ENCODE measurements at places on chromosomes 12 and 14. TPM values are rescaled to one million over a fixed set of nuclear protein-coding genes. Genes with fewer than 3 reads are reported as not detected.

GRCh38 chr12:29208060-29208459, 59.0 kb downstream of the FAR2 start:
- no peak for DNase-seq
- no peaks in the 10 kb centered on the region for H3K36me3 ChIP-seq
- no peaks in the 10 kb centered on the region for H3K27me3 ChIP-seq
- no peak overlapping the region for H3K27ac ChIP-seq
- no peaks in the 10 kb centered on the region for H3K4me1 ChIP-seq

DNA sequence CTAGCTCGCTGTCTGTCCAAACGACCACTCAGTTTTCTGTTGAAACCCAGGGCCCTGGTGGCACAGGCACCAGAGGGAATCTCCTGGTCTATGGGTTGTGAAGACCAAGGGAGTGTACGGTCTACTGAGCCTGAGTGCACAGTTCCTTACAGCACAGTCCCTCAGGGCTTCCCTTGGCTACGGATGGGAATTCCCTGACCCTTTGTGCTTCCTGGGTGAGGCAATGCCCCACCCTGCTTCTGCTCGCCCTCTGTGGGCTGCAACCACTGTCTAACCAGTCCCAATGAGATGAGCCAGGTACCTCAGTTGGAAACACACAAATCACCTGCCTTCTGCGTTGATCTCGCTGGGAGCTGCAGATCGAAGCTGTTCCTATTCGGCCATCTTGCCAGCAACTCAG, 22.6 kb downstream of the GPHN start:
- no peak overlapping the region for H3K4me3 ChIP-seq
- no peaks in the 10 kb centered on the region for H3K27me3 ChIP-seq
- no peaks in the 10 kb centered on the region for H3K4me1 ChIP-seq
- H3K36me3 ChIP-seq = no peaks in the 10 kb centered on the region
- no peak for DNase-seq

- H3K4me1 ChIP-seq = no peaks in the 10 kb centered on the region
- no peak for DNase-seq
- no peak overlapping the region for H3K27ac ChIP-seq
- H3K27me3 ChIP-seq = no peaks in the 10 kb centered on the region
Measured at GRCh38 chr14:42140001-42140400, 533.3 kb downstream of the LRFN5 start.

GRCh38 chr12:6613015-6613775, 6.0 kb upstream of the CHD4 start:
- DNase-seq = no peak
- H3K27ac ChIP-seq = peak overlapping the region; percentile 94
- peak overlapping the region; percentile 4 for H3K4me3 ChIP-seq
- H3K4me1 ChIP-seq = peaks cover 30% of the 10 kb centered on the region

DNA sequence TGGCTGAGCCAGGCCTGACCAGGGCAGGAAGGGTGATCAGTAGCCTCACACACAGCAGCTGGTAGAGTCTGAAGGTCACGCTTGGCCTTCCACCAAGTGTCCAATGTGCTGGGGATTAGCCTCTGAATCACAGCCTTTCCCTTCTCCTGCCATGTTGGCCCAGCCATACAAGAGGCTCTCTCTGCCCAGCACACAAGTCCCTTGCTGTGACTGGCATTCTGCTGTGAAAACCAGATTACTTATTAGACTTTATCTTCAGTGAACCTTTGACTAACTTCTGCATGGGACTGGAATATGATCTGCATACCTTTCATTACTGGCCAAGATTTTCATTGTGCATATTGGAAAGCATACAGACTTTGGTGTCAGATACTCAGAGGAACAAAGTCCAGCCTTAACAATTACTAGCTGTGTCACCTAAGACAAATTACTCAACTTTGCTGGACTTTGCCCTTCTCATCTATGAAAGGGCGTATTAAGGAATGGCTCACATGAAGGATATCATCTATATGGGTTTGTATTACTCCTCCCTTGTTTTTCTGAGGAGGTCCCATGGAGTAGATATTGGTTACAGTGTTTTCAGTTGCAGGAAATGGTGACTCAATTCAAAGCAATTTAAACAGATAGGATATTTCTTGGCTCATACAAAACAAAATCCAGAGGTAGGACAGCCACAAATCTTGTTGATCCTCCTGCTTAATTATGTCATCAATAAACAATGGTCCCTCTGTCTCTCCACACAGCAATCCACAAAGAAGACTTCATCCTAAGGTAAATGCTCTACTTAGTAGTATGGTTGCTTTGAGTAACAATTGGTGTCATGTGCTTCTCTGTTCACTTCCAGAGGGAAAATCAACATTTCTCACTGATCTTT, 99.6 kb downstream of the DYRK2 start:
- H3K36me3 ChIP-seq = no peaks in the 10 kb centered on the region
- H3K4me1 ChIP-seq = no peaks in the 10 kb centered on the region
- H3K27ac ChIP-seq = no peak overlapping the region
- DNase-seq = no peak
- no peak overlapping the region for H3K4me3 ChIP-seq

DNA sequence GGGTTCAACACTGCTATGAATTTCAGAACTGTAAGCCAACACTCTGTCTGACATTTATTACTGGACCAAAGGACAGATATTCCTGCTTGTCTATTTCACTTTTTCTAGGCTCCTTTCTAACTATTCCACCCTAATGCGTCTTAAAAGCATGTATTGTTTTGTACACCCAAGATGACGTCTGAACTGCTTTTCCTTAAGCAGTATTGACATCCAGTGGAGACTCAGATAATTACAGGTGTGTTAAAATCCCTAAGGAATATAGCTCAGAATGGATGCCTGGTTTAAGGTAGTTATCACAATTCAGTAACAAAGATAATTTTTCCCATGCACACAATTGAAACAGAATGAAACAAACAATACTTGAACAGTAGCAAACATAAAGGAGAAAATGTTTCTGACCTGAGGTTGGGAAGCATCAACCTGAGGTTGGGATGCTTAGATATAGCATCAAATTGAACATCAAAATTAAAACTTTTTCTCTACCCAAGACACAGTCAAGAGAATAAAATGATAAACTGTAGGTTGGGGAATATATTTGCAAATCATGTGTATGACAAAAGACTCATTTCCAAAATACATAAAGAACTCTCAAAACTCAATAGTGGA, 93.7 kb upstream of the PTPRR start:
- H3K27ac ChIP-seq = no peak overlapping the region
- DNase-seq = peak; percentile 37
- H3K4me3 ChIP-seq = no peak overlapping the region
- no peaks in the 10 kb centered on the region for H3K36me3 ChIP-seq
- no peaks in the 10 kb centered on the region for H3K4me1 ChIP-seq

- no peaks in the 10 kb centered on the region for H3K27me3 ChIP-seq
- peaks cover 4% of the 10 kb centered on the region for H3K36me3 ChIP-seq
- no peak for DNase-seq
- peaks cover 16% of the 10 kb centered on the region for H3K4me1 ChIP-seq
- H3K4me3 ChIP-seq = no peak overlapping the region
Measured at GRCh38 chr12:120846721-120847120, 57.4 kb downstream of the SPPL3 start.

COX8C gene
- 0.30 TPM for polyA plus RNA-seq

- H3K4me1 ChIP-seq = peaks cover 3% of the 10 kb centered on the region
- no peaks in the 10 kb centered on the region for H3K27me3 ChIP-seq
- peak overlapping the region; percentile 26 for H3K4me3 ChIP-seq
- peak; percentile 22 for DNase-seq
Measured at GRCh38 chr12:98456576-98457573, 58.5 kb upstream of the TMPO start.

RASSF8 gene
- 25.1 TPM for polyA plus RNA-seq

CMKLR1 gene
- 4.5 TPM for polyA plus RNA-seq

C14orf132 gene
- 91.4 TPM for polyA plus RNA-seq

DNA sequence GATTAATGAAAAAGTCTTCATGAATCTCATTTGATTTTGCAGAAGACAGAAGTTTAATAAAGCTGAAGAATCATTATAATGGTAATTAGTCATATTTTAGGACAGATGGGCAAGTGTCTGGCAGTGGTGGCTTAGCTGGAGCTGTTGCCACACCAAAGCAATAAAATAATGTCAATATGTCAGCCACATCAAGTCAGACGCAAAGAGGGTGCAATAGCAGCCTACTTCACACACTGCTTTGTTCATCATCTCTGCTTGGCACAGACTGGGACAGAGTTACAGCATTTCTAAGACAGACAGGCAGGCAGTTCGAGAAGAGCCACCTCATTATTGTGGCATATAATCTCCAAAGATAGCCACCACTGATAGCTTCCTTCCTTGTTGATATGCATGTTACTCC, 16.9 kb upstream of the KRR1 start:
- H3K27ac ChIP-seq = no peak overlapping the region
- no peaks in the 10 kb centered on the region for H3K4me1 ChIP-seq
- no peak overlapping the region for H3K4me3 ChIP-seq
- H3K36me3 ChIP-seq = no peaks in the 10 kb centered on the region
- H3K27me3 ChIP-seq = no peaks in the 10 kb centered on the region

GRCh38 chr12:109827566-109828550, 5.3 kb downstream of the TRPV4 start:
- no peaks in the 10 kb centered on the region for H3K36me3 ChIP-seq
- H3K27me3 ChIP-seq = peaks cover 17% of the 10 kb centered on the region
- no peak overlapping the region for H3K4me3 ChIP-seq
- peak; percentile 27 for DNase-seq

- peaks cover 4% of the 10 kb centered on the region for H3K4me1 ChIP-seq
- DNase-seq = no peak
- H3K27me3 ChIP-seq = no peaks in the 10 kb centered on the region
- H3K36me3 ChIP-seq = no peaks in the 10 kb centered on the region
Measured at GRCh38 chr14:30389134-30389876, 169.7 kb upstream of the G2E3 start.

- no peak for DNase-seq
- H3K27ac ChIP-seq = no peak overlapping the region
- no peak overlapping the region for H3K4me3 ChIP-seq
- H3K4me1 ChIP-seq = peaks cover 21% of the 10 kb centered on the region
- H3K27me3 ChIP-seq = no peaks in the 10 kb centered on the region
- H3K36me3 ChIP-seq = no peaks in the 10 kb centered on the region
Measured at GRCh38 chr12:131428091-131428685, 282.7 kb upstream of the SFSWAP start.

DNA sequence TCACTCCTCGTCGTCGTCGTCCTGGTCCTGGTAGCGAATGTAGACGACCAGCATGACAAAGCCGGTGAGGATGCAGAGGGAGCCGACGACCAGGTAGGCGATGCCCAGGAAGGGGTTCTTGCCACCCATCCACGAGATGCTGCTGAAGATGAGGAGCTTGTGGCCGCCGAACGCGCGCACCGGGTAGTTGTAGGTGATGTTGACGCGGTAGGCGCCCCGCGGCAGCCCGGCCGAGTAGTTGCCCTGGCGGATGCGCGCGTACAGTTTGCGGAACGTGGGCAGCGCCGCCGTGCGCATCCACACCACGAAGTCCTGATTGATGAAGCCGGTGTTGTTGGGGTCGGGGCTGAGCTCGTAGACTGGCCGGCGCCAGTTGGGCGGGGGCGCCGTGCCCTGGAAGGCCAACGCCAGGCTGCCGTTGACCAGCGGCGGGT, 1.0 kb downstream of the TMEM30B start:
- peak overlapping the region; percentile 28 for H3K4me3 ChIP-seq
- H3K27ac ChIP-seq = peak overlapping the region; percentile 36
- H3K27me3 ChIP-seq = peaks cover 56% of the 10 kb centered on the region
- peaks cover 13% of the 10 kb centered on the region for H3K4me1 ChIP-seq
- no peaks in the 10 kb centered on the region for H3K36me3 ChIP-seq

GRCh38 chr12:104223712-104224111, 8.1 kb downstream of the TXNRD1 start:
- no peaks in the 10 kb centered on the region for H3K27me3 ChIP-seq
- no peak for DNase-seq
- H3K4me1 ChIP-seq = no peaks in the 10 kb centered on the region
- no peaks in the 10 kb centered on the region for H3K36me3 ChIP-seq

SMIM41 gene
- 0.79 TPM for polyA plus RNA-seq

GRCh38 chr12:120292661-120293531, at the start of gene RNU4-1:
Gene RNU4-1, minus strand, starts transcription at chr12:120293237.
- DNase-seq = peak; percentile 90
- H3K4me3 ChIP-seq = peak within 1 kb of the TSS; percentile 63
- peak within 1 kb of the TSS; percentile 100 for H3K27ac ChIP-seq
- no peaks in the 10 kb centered on the region for H3K36me3 ChIP-seq
- H3K4me1 ChIP-seq = peaks cover 20% of the 10 kb centered on the region

RD3L gene
- not detected for polyA plus RNA-seq

DNA sequence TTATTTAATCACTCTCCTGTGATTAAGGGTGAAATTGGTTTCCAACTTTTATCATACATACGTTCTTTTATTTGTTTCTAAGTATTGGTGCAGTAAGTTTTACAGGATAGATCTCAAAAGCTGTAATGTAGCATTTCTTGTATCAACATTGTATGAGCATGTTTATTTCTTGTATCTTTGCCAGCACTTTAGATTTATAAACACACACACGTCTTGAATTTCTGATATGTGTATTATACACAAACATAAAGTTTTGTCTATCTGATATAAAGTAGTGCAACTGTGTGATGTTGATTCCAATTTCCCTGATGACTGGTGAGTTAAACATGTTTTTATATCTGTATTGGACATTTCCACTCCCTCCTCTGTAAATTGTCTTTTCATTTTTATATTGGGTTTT, 134.7 kb downstream of the NOVA1 start:
- no peaks in the 10 kb centered on the region for H3K27me3 ChIP-seq
- H3K4me3 ChIP-seq = no peak overlapping the region
- H3K27ac ChIP-seq = no peak overlapping the region
- no peak for DNase-seq

STAB2 gene
- 0.16 TPM for polyA plus RNA-seq

GRCh38 chr14:74133833-74134481, 49.2 kb downstream of the LIN52 start:
- no peaks in the 10 kb centered on the region for H3K36me3 ChIP-seq
- DNase-seq = no peak
- no peak overlapping the region for H3K27ac ChIP-seq
- H3K27me3 ChIP-seq = no peaks in the 10 kb centered on the region

CLEC4E gene
- polyA plus RNA-seq = not detected

- no peaks in the 10 kb centered on the region for H3K36me3 ChIP-seq
- peak overlapping the region; percentile 35 for H3K27ac ChIP-seq
- H3K4me3 ChIP-seq = no peak overlapping the region
- peak; percentile 43 for DNase-seq
Measured at GRCh38 chr12:13179211-13180074, 17.1 kb upstream of the EMP1 start.

- H3K27me3 ChIP-seq = no peaks in the 10 kb centered on the region
- H3K4me3 ChIP-seq = peak overlapping the region; percentile 78
- DNase-seq = no peak
- peaks cover 20% of the 10 kb centered on the region for H3K36me3 ChIP-seq
- H3K27ac ChIP-seq = peak overlapping the region; percentile 100
- peaks cover 62% of the 10 kb centered on the region for H3K4me1 ChIP-seq
Measured at GRCh38 chr14:77026930-77027537, 1.5 kb downstream of the IRF2BPL start.

GRCh38 chr14:57182760-57183503, 85.8 kb downstream of the EXOC5 start:
- no peak overlapping the region for H3K4me3 ChIP-seq
- no peak overlapping the region for H3K27ac ChIP-seq
- no peaks in the 10 kb centered on the region for H3K27me3 ChIP-seq

DNA sequence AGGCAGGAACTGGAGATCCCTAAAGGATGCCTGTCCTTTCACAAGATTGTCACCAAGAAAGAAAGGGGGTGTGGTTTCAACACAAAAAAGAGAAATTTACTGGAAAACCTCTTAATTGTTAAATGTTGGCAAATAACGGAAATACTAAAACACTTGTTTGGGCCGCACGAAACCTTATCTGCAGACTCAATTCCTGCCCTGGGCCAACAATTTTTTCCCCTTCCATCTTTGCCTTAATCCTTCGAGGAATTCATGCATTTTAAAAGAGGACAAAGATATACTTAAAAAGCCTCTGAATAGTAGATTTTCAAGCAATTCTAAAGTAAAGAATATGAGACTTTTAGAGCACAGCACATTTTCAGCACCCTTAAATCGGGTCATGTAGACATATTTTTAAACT, 366.2 kb downstream of the DUSP6 start:
- no peaks in the 10 kb centered on the region for H3K4me1 ChIP-seq
- no peaks in the 10 kb centered on the region for H3K27me3 ChIP-seq
- no peak for DNase-seq
- H3K27ac ChIP-seq = no peak overlapping the region
